ENCODE measurements at places on chromosomes 11 and 22. TPM values are rescaled to one million over a fixed set of nuclear protein-coding genes. Genes with fewer than 3 reads are reported as not detected.

Gene SLC6A5
- not detected for total RNA-seq

Gene C11orf24
- 29.4 TPM for total RNA-seq

Gene SLC22A8
- total RNA-seq, result not detected

Gene ZFTA
- 1.5 TPM for total RNA-seq

Gene EIF3F
- total RNA-seq, result 270 TPM

Gene OR5D14
- total RNA-seq, result not detected

Gene TRIM29
- not detected for total RNA-seq

Gene FOLR1
- not detected for total RNA-seq

Data from activated CD4-positive, alpha-beta T cell treated with anti-CD3 and anti-CD28 coated beads for 36 hours (primary cell).